RCC 7860 (cell line): ENCODE measurements at places on chromosomes 12 and 14.

GRCh38 chr14:95490727-95491451, 25.6 kb downstream of the SYNE3 start:
- no peak for DNase-seq

GRCh38 chr14:36866867-36867266, 205.2 kb downstream of the PAX9 start:
- DNase-seq, result no peak

- no peak for DNase-seq
Measured at GRCh38 chr14:26444822-26445221, 153.0 kb downstream of the NOVA1 start.

GRCh38 chr14:81400852-81401251, 728 bp upstream of the STON2 start:
- DNase-seq, result peak; percentile 86

DNA sequence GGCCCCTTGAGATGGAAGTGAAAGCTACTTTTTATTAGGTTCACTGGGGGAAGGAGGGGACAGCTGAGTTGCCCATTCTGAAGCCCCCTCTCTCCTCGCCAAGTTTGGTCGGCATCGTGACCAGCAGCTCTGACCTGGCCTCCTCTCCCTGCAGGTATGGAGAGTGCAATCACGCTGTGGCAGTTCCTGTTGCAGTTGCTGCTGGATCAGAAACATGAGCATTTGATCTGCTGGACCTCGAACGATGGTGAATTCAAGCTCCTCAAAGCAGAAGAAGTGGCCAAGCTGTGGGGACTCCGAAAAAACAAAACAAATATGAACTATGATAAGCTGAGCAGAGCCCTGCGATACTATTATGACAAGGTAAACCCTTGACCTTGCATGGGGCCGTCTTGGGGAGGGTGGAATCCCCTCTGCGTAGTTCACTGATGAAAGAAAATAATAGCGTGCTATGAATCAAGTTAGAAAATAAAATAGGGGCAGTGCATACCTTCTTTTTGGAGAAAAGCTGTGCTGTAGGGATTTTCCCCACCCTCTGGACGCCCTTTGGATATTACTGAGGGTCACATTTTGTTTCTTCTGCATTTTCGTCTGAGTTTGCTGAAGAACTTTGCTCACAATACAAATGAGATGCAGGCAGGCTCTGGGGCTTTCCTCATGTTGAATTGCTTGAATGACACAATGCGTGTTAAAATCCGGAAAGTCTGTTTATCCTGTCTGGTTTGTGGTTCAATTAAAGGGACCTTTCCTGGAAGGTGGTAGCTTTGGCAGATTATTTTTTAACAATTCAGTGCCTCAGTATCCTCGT, 29.4 kb downstream of the ELK3 start:
- DNase-seq, result no peak

DNA sequence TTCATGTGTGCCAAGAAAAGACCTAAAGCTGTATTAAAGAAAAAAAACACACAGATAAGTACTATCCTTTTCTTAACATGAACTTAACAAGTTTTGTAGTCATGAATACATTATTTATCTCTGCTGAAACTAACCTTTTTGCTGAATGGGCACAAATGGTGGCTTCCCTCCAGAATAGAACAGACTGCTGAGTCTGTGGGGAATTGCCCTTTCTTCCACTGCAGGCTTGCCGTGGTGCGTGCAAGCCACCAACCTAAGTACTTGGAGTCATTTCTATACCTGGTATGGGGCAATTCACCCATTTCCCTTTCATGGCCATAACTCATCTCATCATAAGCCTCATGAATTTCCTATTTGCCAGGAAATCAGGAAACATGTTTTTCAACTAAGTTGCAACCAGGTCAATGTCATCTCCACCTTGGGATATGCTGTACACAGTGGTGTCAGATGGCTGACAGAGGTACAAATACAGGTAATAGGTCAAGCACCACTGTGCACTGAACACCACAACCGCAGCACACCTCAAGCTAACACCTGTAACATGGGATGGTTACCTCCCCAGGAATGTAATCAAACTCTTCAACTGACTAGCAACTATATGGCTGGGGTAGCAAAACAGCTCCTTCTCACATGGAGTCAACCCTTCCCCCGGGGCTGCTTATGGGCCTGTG, 49.9 kb downstream of the CATSPERB start:
- DNase-seq, result no peak

DNA sequence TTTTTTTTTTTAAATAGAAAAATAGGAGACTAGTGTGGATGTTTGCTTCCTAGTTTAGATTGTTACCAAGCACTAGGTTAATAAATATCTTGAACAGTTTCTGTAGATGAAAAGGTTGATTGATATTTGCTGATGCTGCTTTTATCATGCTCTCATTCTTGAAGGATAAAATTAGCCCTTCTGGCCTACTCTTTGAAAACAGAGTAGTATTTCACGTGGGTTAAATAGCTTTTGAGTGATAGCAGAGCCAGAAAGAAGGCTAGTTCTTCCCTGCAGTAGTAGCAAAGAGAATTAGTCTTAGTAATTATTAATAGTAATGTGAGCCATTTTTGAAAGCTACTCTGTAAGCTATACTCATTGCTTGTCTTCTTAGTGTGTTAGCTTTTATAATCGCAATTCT, 5.2 kb downstream of the NEDD1 start:
- no peak for DNase-seq

- DNase-seq, result no peak
Measured at GRCh38 chr12:110845339-110845682, 1.5 kb upstream of the CCDC63 start.

GRCh38 chr12:92602930-92603623, 99.7 kb upstream of the PLEKHG7 start:
- no peak for DNase-seq

DNA sequence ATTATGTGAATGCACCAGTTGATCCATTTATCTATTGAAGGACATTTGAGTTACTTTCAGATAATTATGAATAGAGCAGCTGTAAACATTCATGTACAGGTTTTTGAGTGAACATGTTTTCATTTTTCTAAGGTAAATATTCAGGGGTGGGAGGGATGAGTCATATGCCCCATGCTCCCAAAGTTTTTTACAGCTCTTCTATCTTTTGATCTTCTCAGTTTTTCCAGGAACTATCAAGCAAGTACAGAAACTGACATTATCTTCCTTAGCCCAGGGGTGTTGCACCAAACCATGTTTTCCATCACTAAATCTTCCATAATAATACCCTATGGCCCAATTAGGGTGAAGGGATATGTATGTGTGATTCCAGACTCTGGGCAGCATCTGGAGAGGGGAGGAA, 384.5 kb downstream of the EMP1 start:
- DNase-seq, result no peak

DNA sequence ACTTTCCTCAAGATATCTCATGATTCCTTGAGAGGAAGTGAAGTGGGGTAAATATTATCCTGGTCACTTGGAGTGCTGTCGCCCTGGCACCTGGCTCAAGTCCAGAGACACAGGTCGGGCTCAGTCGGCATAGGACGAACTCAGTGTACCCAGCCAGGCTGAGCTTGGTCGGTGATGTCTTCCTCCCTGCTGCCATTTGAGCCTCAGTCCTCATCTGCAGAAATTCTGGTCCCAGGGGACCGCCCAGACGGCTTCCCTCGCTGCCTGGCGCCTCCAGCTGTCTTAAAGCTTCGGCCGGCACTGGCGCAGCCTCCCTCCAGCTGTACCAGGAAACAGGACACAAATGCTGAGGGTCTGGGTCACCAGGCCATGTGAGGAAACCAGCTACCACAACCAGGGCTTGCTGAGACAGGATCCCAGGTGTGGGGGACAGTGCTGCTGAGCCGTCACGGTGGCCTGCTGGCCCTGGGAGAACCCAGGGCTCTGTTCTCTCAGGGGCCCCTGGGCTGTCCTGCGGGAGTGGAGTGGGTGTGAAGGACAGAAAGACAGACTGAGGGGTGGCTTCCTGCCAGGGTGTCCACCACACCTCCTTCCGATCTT, 5.0 kb upstream of the KLC1 start:
- DNase-seq, result no peak

DNA sequence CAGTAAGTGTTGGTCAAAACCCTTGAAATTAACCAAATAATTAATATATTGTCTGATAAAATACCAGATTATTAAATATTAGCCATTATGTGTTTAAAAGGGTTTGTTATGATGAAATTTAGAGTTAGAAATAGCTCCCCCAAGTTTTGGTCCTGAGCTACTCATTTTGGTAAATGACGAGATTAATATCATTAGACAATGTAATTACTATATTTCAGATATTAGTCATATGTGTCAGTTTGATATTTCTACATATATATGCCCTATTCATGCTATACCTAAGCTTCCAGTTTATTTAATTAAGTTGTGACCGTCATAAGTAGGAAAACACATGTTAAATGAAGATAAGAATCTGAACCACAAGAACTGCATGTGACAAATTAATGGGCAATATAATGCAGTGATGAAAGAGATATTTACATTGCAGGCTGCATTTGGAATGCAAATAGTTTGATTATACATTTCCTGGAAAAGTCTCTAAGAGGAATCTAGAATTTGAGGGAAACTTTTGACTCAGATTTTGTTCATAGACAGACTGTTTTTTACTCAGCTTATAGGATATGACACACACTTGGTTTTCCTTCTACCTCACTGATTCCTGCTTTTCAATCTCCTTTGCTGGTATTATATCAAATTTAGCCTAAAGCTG, 70.5 kb downstream of the TBC1D30 start:
- no peak for DNase-seq

GRCh38 chr12:75482646-75483045, 2.1 kb downstream of the GLIPR1 start:
- DNase-seq, result no peak

- peak; percentile 7 for DNase-seq
Measured at GRCh38 chr14:31926123-31926522, 151.0 kb upstream of the ARHGAP5 start.

DNA sequence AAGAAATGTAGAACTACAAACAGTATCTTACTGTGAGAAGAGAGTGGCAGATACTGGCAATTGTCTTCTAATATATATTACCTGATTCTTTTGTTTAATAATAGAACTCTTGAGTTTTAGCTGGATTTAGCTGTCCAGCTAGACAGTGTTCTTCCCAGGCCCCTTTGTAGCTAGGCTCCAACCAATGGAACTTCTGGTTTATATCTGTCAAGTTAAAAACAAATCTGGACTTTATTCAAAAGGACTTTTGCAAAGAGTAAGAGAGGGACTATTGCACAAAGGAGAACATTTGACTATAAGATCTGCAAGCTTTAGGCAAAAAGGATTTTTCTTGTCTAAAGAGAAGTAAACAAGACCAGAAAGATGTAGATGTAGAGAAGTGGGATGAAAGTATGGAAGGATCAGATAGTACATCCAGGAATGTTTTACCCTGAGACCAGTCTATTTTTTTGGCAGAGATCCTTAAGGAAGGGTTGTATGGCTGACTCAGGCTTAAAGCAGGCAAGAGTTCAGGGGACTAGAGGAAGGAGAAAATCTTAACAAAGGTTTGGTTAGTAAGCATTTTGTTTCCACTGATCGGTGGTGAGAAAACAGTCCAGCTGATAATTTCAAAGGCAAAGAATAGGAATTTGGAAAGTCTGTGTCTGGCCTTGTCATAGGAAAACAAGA, 111.1 kb upstream of the PLEKHA5 start:
- peak; percentile 59 for DNase-seq

- no peak for DNase-seq
Measured at GRCh38 chr14:68113343-68113930, 293.9 kb downstream of the RAD51B start.

DNA sequence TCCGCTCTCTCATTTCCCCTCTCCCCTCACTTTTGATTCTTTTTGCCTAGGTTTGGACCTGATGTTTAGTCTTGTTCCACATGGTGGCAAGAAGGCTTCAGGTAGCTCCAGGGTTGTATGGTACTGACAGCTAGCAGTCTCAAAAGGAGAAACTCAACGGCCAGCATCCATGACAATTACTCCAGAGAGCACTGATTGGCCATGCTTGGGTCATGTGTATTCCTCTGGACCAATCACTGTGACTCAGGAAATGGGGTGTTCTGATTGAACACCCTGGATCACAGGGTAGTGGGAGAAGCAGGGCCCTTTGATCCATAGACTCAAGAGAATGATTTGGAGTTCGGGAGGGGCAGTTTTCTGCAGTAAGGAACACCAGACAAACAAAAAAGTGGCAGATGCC, 45.3 kb downstream of the DYRK2 start:
- no peak for DNase-seq

DNA sequence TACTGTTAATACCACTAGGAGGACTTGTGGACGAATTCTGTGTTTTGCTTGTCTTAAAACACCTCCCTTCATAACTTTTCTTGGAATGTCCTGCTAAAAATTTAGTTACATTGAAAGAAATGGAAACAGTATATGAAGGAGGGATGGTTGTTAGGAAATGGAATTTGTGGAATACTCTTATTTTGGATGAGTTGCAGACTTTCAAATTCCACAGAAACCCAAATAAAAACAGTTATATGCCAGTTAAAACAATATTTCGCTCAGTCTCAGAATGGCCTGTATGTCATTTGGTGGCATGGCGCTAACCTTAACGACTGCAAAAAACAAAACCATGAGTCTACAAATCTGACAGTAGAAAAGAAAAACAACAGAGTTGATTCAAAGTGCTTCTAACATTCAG, 12.2 kb upstream of the ARHGAP5 start:
- no peak for DNase-seq

- DNase-seq, result no peak
Measured at GRCh38 chr14:65850429-65851135, 438.1 kb downstream of the FUT8 start.

- DNase-seq, result no peak
Measured at GRCh38 chr12:131105351-131105735, 151.6 kb downstream of the ADGRD1 start.

DNA sequence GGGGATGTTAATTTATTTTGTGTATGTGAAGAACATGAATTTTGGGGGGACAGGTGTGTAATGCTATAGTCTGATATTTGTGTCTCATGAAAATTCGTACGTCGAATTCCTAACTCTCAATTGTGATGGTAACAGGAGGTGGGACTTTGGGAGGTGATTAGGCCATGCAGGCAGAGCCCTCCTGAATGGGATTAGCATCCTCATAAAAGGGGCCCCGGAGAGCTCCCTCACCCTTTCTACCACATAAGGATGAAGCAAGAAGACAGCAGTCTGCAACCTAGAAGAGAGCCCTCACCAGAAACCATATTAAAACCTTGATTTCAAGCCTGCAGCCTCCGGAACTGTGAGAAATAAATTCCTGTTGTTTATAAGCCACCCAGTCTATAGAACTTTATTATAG, 165.4 kb downstream of the MDGA2 start:
- no peak for DNase-seq
